Kidney capillary endothelial cell (primary cell): ENCODE measurements at places on chromosomes 2 and 18.

DNA sequence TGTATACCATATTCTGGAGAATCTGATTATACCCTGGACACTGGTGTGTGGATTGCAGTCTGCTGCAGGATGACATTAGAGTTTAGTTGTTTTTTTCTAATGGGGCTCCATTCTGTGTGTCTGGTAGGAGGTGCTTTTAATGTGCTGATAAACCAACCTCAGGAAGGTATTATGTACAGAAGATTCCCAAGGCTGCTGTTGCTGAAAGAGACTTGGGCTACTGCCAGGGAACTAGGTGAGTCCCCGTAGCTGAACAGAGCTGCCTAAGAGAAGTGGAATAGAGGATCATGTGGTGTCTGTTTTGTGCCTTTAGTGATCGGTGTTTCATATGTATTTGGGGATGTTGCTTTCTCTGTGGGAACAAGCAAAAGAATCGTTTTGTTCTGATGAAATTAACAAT lies 16.5 kb downstream of the SPATA3 start:
- no peak for DNase-seq

GRCh38 chr18:50627594-50628532 lies 68.0 kb downstream of the MAPK4 start:
- DNase-seq = no peak

DNA sequence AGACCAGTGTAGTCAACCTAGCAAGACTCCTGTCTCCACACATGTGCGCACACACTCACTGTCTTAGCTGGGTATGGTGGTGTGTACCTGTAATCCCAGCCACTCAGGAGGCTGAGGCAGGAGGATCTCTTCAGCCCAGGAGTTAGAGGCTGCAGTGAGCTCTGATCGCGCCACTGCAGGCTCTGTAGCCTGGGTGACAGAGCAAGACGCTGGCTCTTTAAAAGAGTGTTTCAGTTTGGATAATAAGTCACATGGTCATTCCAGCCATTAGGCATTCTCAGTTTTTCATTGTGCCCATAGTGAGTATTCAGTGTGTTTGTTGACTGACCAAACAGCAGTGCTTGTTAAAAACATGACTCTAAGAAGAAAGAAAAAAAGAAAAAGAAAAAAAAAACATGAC lies 31.0 kb downstream of the RAB10 start:
- DNase-seq = no peak

- no peak for DNase-seq
Observed at GRCh38 chr2:228689053-228689452, 507.6 kb upstream of the SPHKAP start.

GRCh38 chr2:236168110-236169080 lies at the start of gene GBX2:
GBX2 (minus strand) TSS chr2:236168386; CDS start chr2:236167971, 415 bp downstream.
- DNase-seq = no peak

- DNase-seq = no peak
Observed at GRCh38 chr2:102034683-102035548, 43.2 kb downstream of the IL1R2 start.

GRCh38 chr18:74184875-74185274 lies 36.6 kb downstream of the TIMM21 start:
- no peak for DNase-seq

- no peak for DNase-seq
Observed at GRCh38 chr2:237701033-237701858, 73.9 kb downstream of the LRRFIP1 start.

GRCh38 chr2:95695613-95696012 lies 103.8 kb downstream of the TRIM43 start:
- DNase-seq = no peak

DNA sequence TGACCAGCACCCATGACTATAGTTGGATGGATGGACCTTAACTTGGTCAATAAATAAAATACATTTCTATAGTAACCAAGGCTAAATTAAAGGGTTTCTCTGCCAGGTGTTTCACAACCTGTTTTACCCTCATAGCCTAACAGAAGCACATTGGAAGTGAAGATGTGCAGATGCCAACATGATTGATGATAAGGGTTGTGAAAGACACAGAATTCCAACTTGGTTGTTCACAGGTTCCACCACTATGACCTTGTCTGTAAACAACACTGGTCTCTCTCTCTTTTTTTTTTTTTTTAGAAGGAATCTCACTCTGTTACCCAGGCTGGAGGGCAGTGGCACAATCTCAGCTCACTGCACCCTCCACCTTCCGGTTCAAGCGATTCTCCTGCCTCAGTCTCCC lies 37.5 kb upstream of the PTH2R start:
- no peak for DNase-seq

DNA sequence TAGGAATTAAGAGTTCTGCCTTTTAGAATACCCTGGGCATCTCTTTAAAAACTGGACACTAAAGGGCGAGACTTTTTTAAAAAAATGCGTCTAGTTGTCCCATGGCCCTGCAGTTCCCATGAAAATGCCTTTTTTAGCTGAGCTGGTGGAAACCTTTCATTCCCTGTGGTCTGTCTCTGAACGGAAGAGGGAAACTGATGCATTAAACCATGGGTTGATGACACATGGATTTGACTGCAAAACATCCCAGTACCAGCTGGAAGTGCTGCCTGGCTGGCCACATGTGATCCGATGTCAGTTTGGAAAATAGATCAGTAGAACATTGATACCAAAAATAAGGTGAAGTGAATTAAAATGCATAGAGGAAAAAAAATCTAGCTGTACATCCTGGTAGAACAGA lies 129.2 kb downstream of the MYO1B start:
- no peak for DNase-seq

- DNase-seq = no peak
Observed at GRCh38 chr2:222297600-222297935, 1.2 kb downstream of the PAX3 start.

GRCh38 chr2:66436581-66437001 lies 1.7 kb downstream of the MEIS1 start:
- DNase-seq = no peak

DNA sequence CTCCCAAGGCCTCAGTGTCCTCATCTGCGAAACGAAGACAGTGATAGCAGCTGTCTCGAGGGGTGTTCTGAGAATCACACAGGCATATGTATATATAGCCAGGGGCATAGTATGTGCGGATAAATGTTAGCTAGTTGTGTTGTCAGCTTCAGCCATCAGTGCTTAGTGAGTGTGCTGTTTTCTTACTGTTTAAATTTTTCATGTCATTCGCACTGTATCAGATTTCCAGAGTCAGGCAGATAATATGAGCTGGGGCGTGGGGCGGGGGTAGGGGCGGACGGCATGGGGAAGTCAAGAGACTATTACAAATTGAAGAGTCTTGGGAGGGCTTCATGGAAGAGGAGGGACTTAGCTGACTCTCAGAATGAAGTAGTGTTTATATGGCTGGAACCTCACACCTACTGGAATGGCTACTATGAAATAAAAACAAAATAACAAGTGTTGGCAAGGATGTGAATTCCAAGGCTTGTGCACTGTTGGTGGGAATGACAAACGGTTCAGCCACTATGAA lies 7.0 kb downstream of the TRAPPC12 start:
- no peak for DNase-seq

DNA sequence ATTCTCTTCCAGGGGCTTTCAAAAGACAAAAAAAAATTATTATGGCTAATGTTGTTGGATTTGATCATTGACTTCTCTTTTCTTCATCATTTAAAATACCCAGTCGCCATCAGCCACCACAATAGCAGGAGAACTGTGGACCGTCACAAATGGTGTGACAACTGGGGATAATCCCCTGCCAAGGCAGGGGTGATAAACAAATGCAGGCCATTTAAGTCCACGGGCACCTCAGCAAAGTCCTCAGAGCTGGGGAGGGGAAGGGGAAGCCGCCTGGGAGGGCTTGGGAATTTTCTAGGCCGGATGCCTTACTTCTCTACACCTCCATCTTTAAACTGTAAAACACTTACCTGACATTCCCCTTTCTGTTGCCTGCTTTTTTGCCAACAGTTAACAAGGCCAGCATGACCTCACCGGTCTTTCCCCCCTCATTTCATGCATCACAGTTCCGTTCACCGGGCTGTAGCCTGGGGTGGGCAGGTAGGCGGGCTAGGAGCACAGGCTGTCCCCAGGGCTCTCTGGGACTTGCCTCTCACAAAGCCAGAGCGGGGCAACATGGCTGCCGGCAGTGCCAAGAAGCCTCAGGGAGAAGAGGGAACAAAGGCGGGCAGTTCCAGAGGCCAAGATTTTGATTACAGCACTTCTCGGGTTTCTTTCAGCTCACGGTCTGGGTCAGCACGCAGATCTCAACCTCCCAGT lies 820.4 kb downstream of the BCL11A start:
- DNase-seq = no peak

GRCh38 chr2:111704246-111704645 lies 179.7 kb downstream of the ANAPC1 start:
- peak; percentile 38 for DNase-seq

DNA sequence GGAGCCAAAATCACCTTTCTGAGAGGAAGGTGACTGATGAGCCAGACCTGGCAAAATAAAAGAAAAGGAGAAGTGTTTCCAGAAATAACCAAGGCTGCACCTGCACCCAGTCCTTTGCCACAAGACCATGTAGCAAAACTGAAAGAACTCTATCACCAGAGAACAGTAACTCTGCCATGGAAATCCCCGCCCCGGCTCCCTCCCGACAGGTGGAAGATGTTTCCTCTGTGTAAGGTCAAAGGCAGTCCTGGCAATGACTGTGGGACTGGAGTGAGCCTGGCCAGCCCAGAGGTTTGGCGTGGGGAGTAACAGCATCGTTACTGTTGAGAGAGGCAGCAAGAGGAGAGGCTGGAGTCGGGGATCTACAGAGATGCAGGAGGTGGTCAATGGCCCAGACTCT lies 42.3 kb downstream of the SPRED2 start:
- no peak for DNase-seq

GRCh38 chr18:22726469-22726868 lies 206.7 kb upstream of the RBBP8 start:
- DNase-seq = no peak

DNA sequence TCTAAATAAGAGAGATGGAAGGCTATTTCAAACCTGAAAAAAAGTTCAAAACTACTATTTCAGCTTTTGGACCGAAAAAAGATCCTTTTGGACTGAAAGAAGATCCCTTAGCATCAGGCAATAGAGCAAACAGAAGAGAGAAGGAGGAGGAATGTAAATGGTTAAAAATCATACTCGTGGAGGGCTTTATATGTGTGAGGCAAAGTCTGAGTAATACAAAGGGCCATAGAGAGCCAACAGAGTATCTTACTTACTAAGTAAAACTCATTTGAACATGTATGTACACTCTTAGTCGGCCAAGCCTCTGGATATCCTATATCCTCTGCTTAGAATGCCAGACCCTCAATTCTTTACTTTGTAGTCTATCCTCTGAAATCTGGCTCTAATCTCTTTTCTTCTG lies 55.7 kb downstream of the ITSN2 start:
- DNase-seq = no peak

DNA sequence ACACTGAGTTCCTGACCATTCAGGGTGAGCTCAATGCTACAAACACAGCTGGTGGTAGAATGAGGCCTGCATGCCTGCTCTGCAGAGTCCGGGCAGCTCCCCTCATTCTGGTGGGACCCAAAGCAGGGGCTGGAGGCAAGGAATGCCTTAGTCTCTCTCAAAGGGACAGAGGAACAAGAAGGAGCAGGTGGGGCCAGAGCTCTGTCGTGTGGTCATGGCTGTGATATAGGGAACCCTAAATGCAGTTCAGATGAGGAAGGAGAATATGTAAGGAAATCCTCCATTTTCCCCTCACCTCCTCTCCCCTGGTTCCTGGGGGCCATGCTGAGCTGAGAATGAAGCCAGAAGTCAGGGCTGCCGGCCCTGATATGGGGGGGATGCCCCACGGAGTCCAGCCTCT lies 334.3 kb downstream of the CYP26B1 start:
- DNase-seq = no peak

DNA sequence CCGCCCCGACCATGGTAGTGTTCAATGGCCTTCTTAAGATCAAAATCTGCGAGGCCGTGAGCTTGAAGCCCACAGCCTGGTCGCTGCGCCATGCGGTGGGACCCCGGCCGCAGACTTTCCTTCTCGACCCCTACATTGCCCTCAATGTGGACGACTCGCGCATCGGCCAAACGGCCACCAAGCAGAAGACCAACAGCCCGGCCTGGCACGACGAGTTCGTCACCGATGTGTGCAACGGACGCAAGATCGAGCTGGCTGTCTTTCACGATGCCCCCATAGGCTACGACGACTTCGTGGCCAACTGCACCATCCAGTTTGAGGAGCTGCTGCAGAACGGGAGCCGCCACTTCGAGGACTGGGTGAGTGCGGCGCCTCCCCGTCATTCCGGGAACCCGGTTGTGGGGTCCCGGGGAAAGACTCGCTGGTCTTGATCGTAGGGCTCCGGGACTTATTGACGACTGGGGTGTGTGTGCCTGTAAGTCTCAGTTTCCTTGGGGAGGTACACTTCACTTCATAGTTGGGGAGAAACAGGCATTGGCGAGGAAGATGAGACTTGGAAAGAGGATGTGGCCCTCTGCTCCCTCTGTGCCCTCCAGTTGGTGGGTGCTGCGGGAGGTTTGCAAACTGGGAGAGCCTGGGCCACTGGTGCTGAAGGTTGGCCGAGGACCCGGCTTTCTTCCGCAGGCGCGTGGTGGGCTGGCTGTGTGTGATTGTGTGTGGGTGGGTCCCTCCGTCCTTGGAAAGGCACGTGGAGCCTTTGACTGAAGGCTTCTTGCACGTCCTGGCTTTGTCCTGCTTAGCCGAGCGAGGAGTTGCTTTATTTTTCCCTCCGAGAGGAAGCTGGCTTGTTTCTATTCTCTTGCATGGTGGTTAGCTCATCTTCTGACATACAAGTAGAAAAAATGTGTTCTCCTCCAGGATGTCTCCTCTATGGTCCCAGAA lies 886 bp downstream of the PRKCE start:
- peak; percentile 45 for DNase-seq

GRCh38 chr18:32637226-32637625 lies 135.6 kb downstream of the KLHL14 start:
- DNase-seq = no peak

DNA sequence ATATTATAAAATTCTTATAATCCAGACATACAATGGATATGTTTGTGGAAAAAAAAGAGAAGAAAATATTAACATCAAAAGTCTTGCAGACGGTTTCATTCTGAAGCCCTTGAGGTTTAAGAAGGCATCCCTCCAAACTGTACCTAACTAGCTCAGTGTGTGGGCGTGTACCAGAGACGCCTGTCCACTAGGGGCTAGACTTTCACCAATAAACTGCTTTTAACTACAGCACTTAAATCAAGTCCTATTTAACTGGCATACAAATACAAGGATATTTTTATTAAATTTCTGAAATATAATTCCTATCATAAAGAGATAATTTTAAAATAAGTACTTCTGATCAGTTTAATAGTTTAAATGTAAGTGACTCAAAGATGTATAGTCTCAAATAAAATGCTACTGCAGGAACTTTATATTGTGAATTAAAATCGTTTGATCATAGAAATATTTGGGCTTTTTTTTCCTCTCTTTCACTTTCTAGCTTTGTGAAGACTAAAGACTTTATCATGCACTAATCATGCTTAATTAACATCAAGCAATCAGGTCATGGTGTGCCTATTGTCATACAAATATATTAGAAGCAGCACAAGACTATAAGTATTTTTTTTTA lies 437.7 kb downstream of the SATB2 start:
- peak; percentile 2 for DNase-seq
